ENCODE measurements at places on chromosomes 2 and 18.

GRCh38 chr2:235847576-235847975 lies 320.6 kb downstream of the GBX2 start:
- no peak for DNase-seq

- DNase-seq: no peak
Observed at GRCh38 chr2:237566401-237567235, at the start of gene PRLH. TSS of gene PRLH (plus strand) at chr2:237566574. CDS start at chr2:237566574, 0 bp downstream.

DNA sequence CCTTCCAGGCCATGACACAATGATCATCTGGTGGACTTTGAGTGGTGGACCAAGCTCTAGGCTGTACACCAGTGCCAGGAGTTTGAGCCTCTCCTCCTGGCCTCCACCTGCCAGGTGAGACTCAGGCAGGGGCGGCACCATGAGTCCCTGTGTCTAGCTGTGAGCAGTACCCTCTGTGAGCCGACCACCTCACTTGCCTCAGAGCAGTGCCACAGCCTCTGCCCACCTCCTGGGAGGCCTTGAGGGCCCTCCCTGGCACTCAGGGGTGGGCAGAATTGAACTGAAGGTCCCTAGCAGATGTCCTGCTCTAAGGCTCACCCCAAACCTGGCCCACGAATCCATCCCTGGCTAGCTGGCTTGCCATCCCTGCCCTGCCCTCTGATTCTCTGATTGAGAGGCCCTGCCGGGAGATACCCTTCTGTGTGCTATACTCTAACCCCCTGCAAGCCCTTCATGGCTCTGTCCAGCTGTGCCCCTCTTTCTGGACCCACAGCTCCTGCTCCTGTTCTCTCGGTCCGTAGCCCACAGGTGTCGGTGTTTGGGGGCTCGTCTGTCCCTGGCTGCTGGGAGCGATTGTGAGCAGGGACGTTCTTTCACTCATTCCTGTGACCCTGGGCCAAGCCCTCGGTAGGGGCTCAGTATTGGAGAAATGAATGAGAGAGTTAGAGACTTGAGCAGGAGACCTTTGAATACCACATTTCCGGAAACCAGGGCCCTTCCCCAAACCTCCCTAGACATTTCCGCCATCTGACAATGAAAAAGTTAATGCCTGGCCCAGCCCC lies 70.0 kb downstream of the INHBB start:
- no peak for DNase-seq

DNA sequence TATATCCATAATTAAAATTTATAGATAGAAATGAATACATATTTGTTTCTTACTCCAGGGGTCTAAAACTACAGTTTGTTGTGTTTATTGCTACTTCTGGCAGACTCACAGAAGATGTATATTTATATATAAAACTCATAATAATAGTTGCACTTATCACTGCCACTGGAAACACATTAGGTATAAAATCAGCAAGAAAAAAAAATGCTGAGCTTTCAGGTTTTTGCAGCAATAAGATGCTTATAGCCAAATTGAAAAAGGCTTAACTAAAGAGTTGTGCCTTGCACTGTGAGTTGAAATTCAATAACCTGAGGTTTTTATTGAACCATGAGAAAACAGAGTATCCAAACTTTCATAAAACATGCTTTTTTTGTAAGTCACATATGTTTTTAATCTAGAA lies 623.9 kb upstream of the CRIM1 start:
- no peak for DNase-seq

- DNase-seq: no peak
Observed at GRCh38 chr2:8090748-8091700, 590.8 kb upstream of the ID2 start.

DNA sequence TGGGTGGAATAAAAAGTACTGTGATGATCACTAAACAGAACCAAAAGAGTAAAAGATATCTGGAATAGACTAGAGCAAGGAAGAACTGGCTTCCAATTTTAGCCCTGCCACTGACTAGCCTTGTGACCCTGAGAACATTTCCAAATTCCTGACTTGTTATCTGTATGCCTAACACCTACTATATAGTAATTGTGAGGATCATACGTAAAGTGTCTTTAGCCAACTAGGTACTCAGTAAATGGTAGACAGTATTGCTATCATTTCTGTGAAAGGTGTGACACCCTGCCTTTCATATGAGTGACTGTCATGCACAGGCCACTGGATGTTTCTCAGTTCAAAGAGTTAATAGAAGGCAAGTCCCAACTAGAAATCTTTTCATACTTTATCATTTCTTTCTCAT lies 29.8 kb downstream of the CYTIP start:
- no peak for DNase-seq

- no peak for DNase-seq
Observed at GRCh38 chr18:61025596-61025995, 307.6 kb upstream of the CDH20 start.

GRCh38 chr2:188622601-188623260 lies 331.1 kb downstream of the GULP1 start:
- no peak for DNase-seq

GRCh38 chr18:44309185-44309584 lies 371.5 kb upstream of the SETBP1 start:
- no peak for DNase-seq

DNA sequence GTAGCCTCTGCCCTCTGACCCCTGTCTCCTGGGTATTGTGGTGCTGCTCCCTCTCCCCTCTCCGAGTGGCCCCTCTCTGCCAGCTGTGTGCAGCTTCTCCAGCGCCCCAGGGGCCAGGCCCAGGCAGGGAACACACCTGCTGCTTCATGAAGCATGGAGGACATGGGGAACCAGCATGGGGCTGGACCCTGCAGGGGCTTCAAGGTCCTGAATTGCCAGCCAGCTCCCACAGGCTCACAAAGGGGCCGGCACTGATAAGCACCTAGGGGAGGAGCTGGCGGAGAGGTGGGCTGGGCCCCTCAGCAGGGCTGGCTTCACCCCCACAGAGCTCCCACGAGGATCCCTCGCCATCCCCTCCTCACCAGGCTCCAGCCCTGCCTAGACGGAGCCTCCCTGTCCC lies 77.4 kb upstream of the GPC1 start:
- DNase-seq: no peak

GRCh38 chr2:220509966-220510365 lies 882.5 kb downstream of the SLC4A3 start:
- no peak for DNase-seq

Data from T-helper 22 cell (primary cell).